ENCODE measurements at places on chromosomes 12 and 14.

- no peak for DNase-seq
Measured at GRCh38 chr14:61632401-61632800, 62.9 kb upstream of the HIF1A start.

- no peak for DNase-seq
Measured at GRCh38 chr12:54680374-54680773, 32.2 kb upstream of the DCD start.

GRCh38 chr12:98674841-98675240 lies 29.8 kb downstream of the APAF1 start:
- DNase-seq, result no peak

DNA sequence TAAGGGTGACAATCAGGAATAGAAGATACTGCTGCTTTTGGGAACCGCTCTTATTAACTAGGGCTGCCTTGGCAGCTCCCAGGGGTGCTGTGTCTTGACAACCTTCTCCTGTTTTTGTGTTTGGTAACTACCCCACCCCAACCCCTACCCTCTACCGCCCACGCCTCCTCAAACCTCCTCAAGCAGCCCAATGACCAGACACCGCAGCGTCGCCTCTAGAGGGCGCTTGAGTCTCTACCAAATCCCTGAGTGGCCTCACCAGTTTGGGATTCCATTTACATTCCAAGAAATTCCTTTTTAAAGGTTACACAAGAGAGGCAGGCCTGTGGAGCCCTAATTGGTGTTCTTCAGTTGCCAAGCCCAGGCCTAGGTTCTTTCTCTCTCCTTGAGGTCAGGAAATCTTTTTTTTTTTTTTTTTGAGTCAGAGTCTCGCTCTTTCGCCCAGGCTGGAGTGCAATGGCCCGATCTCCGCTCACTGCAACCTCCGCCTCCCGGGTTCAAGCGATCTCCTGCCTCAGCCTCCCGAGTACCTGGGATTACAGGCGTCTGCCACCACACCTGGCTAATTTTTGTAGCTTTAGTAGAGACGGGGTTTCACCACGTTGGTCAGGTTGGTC lies 72.4 kb upstream of the USP44 start:
- DNase-seq, result peak; percentile 19

DNA sequence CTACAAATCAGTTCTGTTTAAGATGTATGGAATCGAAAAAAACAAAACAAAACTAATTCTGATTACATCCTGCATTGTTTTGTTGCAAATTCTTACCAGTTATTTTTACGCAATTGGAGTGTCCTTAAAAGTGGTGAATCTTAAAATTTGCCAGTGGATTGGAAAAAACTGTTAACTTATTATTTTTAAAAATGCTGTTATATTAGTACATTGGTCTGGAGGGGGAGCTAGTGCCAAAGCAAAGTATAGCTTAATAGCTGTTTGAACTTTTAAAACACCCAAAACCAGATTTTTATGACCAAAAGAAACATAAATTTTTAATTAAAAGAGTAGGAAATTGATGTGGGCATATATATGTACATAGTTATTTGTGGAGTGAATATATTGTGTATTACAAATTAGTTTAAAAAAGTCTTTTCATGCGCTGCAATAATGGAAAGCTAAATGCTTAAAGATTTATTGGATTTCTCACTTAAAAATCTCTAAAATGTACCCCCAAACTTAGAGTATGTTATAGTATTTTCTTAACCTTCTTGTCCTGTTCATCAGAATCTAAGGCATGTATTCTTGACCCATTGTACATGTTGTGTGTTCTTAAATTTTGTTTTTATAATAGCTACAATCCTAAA lies 2.5 kb downstream of the FUT8 start:
- peak; percentile 55 for DNase-seq

DNA sequence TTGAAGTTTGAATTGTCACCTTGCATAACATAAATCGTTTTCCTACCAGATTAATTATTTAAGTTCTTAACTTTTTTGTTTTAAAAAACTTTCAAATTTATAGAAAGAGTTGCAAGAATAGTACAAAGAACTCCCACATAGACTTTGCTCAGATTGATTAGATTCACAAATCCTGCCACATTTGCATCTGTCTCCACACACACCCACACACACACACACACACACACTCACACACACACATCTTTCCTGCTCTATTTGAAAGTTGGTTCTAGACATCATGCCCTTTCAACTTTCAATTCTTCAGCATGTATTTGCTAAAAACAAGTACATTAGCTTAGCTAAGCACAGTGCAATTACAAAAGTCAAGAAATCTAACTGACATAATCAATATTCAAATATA lies 184.0 kb downstream of the ITPR2 start:
- no peak for DNase-seq

GRCh38 chr12:87304406-87304805 lies 724.8 kb downstream of the C12orf50 start:
- no peak for DNase-seq

DNA sequence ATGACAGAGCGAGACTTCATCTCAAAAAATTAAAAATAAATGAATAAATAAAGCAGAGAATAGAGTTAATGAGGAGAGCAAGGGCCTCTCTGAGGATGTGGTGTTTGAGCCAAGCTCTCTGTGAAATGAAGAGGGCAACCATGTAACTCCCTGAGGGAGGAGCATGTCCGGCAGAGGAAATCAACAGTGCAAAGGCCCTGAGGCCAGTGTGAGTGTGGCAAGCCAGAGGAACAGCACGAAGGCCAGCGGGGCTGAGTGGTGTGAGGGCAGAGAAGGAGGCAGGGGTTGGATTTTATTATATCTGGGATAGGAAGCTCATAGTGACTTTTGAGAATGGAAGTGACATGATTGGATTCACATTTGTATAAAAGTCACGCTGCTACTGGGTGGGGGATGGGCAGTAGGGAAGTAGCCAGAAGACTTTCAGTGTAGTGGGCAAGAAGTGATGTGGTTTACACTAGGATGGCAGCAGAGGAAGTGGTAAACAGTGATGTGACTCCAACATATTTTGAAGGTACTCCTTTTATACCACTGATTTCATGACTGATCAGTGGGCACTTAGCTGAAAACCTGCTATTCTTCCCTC lies 10.3 kb upstream of the LRP1-AS start:
- DNase-seq, result peak; percentile 13

DNA sequence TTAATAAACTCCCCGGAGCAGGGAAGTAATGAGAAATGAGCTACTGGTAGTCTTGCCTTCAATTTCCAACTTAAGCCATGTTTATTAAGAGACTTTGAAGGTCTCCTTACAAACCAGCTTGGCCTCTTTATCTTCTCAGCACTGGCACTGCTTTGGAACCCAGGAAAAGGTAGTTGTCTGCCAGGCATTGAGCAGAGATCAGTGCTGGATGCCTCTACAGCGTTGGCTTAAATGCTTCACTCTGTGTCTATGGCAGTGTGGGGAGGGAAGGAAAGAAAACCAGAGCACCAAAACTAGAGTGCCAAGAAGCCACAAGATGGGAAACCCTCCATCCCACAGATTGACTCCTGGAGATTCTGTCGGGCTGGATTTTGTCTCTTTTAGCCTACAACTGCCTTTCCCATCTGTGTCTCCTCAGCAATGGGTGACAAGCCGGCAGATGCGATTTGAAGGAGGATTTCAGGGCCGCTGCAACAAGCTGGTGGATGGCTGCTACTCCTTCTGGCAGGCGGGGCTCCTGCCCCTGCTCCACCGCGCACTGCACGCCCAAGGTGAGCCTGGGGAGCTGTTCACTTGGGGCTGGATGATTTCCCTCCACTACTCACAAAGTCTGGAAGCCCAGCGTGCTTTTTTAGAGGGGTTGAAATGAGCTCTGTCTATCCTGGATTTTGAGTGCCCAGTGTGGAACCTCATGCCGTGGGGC lies 57.3 kb downstream of the FNTB start:
- no peak for DNase-seq

DNA sequence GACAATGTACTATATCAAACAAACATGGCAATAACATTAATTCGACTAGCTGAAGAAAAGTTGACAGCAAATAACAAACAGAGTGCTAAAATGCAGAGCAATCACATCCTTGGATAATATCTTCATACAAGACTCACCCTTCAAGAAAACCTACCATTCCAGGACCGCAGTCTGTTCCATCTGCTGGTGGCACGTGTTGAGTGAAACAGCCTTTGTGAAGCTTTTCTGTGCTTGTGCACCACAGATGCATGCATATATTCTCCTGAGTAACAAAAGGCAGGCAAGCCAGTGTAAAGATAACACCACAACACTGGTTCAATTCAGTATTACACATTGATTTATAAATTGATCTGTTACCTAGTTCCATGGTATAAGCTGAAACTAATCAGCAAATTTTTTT lies 89.3 kb downstream of the ADAMTS20 start:
- no peak for DNase-seq

DNA sequence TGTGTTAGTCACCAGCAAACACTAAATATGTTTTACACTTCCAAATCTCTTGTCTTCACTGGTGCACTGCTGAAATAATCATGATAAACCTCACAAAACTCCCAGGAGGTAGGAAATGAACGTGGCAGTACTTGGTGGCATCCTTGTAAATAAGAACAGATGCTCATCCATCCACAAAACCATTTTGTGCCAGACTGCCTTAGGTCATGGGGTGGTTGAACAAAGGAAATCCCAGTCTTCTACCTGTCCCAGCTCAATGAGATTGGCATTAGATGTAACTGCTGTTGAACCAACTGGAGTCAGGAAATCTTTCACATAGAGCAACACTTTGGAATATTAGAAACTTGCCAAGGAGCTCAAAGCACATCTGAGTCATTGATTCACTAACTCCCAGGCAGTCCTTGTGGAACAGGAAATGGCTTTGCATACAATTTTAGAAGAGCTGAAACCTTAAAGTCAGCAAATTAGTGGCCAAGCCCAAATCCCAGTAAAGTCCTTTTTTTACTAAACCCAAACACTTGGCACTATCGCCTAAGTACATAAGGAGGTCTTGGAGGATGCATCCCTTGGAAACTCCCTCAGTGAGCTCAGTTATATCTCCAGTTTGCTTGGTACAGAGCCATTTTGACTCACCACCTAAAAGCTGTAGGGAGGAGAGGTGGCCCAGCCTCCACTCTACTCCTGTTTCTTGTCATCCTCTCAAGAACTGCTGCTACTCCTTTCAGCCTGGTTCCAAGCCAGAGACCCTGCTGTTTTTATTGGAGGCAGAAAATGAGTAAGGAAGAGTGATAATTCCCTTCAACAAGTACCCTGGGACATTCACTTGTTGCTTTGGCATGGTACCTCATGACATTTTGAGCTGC lies 208.0 kb downstream of the NOVA1 start:
- no peak for DNase-seq

DNA sequence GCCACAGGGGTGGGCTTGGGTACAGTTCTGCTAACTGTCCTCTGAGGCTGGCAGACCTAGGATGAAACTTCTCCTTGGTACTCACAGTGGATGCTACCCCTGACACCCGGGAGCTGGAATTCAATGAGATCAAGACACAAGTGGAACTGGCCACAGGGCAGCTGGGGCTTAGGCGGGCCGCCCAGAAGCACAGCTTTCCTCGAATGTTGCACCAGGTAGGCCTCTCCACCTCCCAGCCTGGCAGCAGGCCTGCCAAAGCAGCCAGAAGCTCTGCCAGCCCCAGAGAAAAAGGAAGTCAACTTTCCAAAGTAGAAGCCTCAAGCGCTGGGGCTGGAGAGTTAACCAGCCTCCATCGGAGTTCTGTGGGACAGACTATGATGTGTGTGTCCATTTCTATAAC lies 2.4 kb upstream of the NRL start:
- DNase-seq, result no peak

DNA sequence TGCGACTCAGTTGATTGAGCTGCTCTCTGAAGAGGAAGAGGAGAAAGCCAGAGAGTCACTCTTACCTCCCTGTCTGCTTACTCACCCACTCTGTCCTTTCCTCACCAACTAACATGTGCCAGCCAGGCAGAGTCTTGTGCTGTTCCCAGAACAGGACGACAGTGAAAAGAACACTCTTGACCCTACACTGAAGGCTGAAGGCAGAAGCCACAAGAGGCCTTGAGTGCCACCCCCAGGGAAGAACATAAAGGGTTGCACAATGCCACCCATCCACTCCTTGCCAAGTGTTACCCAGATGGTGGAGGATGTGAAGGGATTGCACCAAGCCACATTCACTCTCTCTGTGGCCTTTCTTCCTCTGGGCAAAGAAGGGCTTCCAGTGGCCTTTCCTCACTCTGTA lies 12.8 kb downstream of the ABHD4 start:
- no peak for DNase-seq

- DNase-seq, result peak; percentile 52
Measured at GRCh38 chr14:20412411-20412810, 890 bp downstream of the TEP1 start.

DNA sequence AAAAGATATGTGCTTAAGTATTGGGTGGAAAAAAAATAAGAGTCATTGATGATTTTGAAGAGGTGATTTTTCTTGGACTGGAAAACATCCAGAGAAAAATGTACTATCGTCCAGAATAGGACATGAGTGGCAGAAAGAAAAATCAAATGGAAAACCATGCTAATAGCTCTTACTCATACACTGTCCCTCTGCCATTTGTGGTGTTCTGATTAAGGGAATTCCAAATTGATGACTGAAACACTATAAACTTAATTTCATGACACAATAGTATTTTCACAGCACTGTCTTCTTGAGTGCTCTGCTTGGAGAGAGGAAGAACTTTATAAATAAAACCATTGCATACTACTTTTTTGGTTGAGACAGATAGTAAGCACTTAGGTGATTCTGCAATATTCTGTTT lies 72.4 kb downstream of the USP15 start:
- DNase-seq, result no peak

GRCh38 chr12:89212339-89212771 lies 139.9 kb downstream of the DUSP6 start:
- no peak for DNase-seq

- no peak for DNase-seq
Measured at GRCh38 chr14:31320216-31320615, 100.1 kb downstream of the HEATR5A start.

DNA sequence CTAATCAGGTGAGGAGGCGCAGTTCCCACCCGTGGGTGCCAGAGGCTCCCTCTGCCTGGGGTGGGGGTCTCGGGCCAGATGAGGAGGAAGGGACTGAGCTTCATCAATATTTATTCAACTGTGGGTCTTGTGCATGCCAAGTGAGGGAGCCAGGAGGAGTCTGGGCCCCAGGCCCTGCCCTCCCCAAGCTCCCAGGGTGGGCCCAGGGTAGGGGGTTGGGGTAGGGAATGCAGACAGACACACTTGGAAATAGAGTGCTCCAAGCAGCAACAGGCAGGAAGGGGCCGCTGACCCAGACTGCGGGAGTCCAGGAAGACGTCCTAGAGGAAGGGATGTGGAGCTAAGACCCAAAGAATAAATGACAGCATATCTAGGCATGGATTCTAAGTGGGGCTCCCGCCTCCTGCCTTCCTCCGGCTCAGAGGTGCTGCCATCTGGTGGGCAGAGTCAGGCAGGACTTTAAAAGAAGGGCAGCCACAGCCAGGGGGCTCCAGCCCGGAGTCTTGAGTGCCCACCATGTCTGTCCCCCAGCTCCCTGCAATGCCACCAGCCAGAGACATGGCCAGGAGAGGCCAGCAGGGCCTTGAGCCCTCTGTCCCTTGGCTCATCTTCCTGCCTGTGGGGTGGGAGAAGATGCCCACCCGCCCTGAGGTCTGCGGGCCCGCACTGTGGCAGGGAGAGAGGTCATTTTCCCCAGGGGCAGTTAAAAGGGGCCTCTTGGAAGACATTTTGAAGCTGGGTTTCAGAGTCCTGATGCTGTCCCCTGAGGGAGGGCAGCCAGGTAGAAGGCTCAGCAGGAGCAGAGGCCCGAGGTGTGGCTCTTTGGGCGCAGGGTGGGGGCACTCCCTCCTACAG lies 70.1 kb downstream of the PHETA1 start:
- peak; percentile 32 for DNase-seq

Measured in CD4-positive, alpha-beta T cell treated with Interleukin-17A for 1 hour (primary cell).